Psoas muscle (tissue), 8 donors: ENCODE measurements at places on chromosomes 1 and 21.

GRCh38 chr1:61343734-61344420 is 261.5 kb downstream of the NFIA start:
- H3K4me1 ChIP-seq: peaks cover 20% of the 10 kb centered on the region
- no peak overlapping the region for H3K4me3 ChIP-seq
- no peaks in the 10 kb centered on the region for H3K27me3 ChIP-seq
- no peaks in the 10 kb centered on the region for H3K36me3 ChIP-seq

DNA sequence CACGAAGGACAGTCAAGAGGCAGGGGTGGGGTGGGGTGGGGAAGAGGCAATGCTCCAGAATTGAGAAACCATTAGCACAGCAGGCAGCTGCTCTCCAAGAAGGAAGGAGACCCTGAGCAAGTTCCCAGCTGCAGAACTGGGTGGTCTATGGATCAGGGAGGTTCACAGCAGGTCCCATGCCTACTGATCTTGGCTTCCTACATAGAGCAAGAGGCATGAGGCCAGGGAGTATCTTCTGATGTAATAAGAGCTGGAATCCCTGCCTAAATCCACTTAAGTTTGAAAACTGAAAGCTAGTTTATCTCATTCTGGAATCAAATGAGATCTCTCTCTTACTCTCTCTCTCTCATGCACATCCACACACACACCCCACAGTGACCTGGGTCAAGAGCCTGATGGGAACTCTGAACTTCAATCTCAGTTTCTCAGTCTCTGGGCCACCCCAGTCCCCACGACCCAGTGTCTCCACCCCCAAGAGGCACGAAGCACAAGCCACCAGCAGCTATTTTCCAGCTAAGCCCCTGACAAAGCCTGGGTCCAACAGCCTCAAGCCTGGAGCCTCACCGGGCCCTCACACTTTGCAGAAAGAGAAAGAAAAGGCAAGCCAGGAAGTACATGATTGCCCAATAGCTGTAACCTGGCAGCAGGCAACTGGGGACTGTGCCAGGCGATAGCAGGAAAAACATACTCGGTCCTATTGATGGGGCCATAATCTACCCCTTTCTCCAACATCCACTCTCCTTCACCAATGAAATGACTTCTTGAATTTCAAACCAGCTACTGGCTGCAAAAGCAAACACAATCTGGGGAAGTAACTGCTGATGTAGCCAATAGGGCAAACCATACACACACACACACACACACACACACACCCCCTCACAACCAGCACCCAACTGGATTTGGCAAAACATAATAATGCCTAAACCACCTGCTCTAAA is 2.2 kb downstream of the NUAK2 start:
- H3K4me3 ChIP-seq: peak overlapping the region; percentile 85
- H3K27me3 ChIP-seq: no peaks in the 10 kb centered on the region
- peak; percentile 72 for DNase-seq
- H3K36me3 ChIP-seq: no peaks in the 10 kb centered on the region
- H3K27ac ChIP-seq: peak overlapping the region; percentile 33
- peaks cover 48% of the 10 kb centered on the region for H3K4me1 ChIP-seq

DNA sequence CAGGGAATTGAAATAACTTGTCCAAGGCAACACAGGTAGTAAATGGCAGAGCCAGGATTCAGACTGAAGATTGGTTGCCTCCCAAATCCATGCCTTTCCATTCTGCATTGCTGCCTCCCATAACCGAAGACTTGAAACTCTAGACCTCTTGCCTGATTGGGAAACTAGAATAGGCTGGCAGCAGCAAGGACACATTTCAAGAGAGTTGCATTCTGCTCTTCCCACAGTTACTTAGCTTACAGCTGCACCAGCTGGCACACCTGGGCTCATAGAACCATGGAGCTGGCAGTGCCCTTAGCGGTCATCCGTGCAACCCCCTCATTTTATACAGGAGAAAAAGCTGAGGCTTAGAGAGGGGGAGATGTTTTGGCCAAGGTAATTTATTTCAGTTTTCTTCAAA is 8.0 kb downstream of the TRNAU1AP start:
- no peak overlapping the region for H3K27ac ChIP-seq
- no peak overlapping the region for H3K4me3 ChIP-seq
- no peak for DNase-seq

- no peaks in the 10 kb centered on the region for H3K27me3 ChIP-seq
- H3K4me3 ChIP-seq: no peak overlapping the region
- no peaks in the 10 kb centered on the region for H3K36me3 ChIP-seq
- DNase-seq: no peak
- no peaks in the 10 kb centered on the region for H3K4me1 ChIP-seq
Measured at GRCh38 chr1:112429749-112430148, 33.7 kb downstream of the CTTNBP2NL start.

DNA sequence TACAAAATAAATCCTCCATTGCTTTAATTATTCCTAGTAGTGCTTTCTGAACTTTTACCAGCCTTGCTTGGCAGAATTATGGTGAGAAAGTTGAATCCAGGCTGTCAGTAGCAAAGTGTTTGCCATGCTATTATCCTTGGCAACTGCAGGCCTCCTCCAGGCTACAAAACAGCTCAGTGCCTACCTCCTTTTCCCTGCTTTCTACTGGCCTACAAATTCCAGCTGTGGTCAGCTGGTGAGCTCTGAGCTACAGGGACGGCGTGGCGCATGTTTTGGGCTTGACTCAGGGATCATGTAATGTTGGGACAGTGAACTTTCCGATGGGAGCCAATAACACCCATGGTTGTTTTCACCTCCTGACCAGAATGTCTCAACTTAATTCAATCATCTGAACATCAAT is 456.1 kb upstream of the ADAMTS5 start:
- H3K4me1 ChIP-seq: peaks cover 4% of the 10 kb centered on the region
- no peak overlapping the region for H3K27ac ChIP-seq
- DNase-seq: peak; percentile 69
- no peak overlapping the region for H3K4me3 ChIP-seq
- H3K27me3 ChIP-seq: no peaks in the 10 kb centered on the region
- no peaks in the 10 kb centered on the region for H3K36me3 ChIP-seq

- no peak overlapping the region for H3K4me3 ChIP-seq
- H3K27me3 ChIP-seq: no peaks in the 10 kb centered on the region
- H3K4me1 ChIP-seq: no peaks in the 10 kb centered on the region
Measured at GRCh38 chr1:205588636-205589035, 43.2 kb downstream of the ELK4 start.

DNA sequence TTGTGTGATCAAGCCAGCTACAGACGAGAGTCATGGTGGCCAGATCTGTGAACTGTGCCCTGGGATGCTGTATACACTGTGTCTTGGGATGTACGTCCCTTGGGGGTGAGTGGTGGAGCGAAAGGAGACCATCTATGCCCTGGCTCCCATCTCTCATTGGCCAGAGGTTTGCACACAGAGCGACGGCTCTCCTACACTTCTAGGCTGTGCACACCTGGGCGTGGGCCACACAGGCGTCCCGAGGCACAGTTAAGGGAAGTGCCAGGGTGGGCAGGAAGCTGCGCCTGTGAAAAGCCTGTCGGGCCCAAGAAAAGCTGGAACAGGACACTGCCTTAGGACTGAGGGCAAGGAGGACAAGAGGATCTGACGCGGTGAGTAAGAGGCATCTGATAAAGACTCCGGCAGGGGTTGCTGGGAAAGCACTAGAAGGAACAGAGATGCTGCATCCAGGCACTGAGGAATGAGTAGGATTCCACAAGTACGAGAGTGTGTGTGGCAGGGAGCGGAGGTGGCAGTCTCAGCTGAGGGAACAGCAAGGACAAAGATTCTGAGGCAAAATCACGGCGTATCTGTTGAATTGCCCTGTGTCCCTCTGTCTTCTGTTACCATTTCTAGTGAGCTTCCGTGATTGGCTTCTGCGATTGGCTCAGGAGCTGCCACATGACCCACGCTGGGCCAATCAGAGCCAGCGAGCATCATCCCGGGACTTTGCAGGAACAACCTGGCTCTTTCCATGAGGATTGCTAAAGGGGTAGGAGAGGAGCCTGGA is 67.9 kb upstream of the ZBTB40 start:
- no peaks in the 10 kb centered on the region for H3K4me1 ChIP-seq
- DNase-seq: no peak
- no peak overlapping the region for H3K4me3 ChIP-seq
- no peaks in the 10 kb centered on the region for H3K36me3 ChIP-seq

DNA sequence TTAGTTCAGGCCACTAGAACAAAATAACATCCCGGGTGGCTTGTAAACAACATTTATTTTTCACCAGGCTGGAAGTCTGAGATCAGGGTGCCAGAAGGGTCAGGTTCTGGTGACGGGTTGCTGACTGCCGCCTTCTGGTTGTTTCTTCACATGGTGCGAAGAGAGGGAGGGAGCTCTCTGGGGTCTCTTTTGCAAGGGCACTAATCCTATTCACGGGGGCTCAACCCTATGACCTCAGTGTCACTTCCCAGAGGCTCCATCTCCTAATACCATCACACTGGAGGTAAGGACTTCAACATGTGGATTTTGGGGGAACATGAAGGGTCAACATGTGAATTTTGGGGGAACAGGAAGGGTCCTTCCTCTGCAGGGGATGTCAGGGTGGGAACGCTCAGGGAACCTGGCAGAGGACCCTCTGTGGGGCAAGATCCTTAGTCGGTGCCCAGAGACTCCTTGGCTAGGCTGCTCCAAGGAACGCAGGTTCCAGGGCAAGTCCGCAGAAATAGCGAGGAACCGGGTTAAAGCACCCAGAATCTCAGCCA is 8.7 kb upstream of the C2CD2 start:
- peaks cover 13% of the 10 kb centered on the region for H3K4me1 ChIP-seq
- no peak overlapping the region for H3K27ac ChIP-seq
- no peaks in the 10 kb centered on the region for H3K36me3 ChIP-seq
- DNase-seq: no peak
- peaks cover 16% of the 10 kb centered on the region for H3K27me3 ChIP-seq

GRCh38 chr1:15355968-15356625 is 53.6 kb upstream of the EFHD2 start:
- H3K27ac ChIP-seq: no peak overlapping the region
- H3K4me1 ChIP-seq: no peaks in the 10 kb centered on the region
- no peak overlapping the region for H3K4me3 ChIP-seq
- no peak for DNase-seq

- H3K36me3 ChIP-seq: peaks cover 7% of the 10 kb centered on the region
- peaks cover 19% of the 10 kb centered on the region for H3K4me1 ChIP-seq
- H3K4me3 ChIP-seq: no peak overlapping the region
- H3K27ac ChIP-seq: no peak overlapping the region
- no peak for DNase-seq
Measured at GRCh38 chr1:43930949-43931275, 2.7 kb upstream of the ARTN start.

- no peaks in the 10 kb centered on the region for H3K36me3 ChIP-seq
- H3K4me3 ChIP-seq: no peak overlapping the region
- no peak overlapping the region for H3K27ac ChIP-seq
- H3K27me3 ChIP-seq: no peaks in the 10 kb centered on the region
- no peak for DNase-seq
- no peaks in the 10 kb centered on the region for H3K4me1 ChIP-seq
Measured at GRCh38 chr1:151475175-151475574, 15.9 kb upstream of the POGZ start.

DNA sequence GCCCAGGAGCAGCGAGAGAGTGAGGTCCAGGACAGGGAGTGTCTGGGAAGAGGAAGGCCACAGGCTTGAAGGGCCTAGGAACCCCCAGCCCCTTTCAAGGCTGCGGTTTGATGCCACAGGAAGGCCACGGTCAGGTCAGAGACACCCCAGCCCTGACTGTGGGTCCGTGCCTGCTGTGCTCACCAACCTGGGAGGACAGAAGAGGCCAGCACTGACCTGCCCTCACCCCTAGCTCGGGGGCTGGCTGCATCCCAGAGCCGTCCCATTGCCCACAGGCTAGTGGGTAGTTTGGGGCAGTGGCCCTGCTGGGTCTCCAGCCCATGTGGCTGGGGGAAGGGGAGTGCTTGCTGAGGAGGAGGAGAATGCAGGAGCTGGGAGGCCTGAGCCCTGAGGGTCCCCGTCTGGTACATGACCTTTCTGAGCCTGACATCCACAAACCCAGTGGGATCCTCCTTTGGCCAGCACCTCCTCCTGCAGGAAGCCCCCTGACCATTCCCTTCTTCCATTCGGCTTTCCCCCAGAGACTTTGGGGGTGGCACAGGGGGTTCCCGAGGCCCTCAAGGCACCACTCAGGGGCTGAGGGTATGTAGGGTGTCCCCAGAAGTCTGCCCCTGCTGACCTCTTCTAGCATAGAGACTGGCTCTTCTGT is 54.3 kb downstream of the WNT9A start:
- H3K4me3 ChIP-seq: no peak overlapping the region
- no peak overlapping the region for H3K27ac ChIP-seq
- H3K4me1 ChIP-seq: no peaks in the 10 kb centered on the region
- H3K27me3 ChIP-seq: no peaks in the 10 kb centered on the region
- H3K36me3 ChIP-seq: no peaks in the 10 kb centered on the region

GRCh38 chr1:50929376-50929958 is 30.6 kb downstream of the FAF1 start:
- no peak overlapping the region for H3K27ac ChIP-seq
- no peaks in the 10 kb centered on the region for H3K4me1 ChIP-seq
- no peak overlapping the region for H3K4me3 ChIP-seq
- H3K27me3 ChIP-seq: no peaks in the 10 kb centered on the region
- DNase-seq: no peak
- no peaks in the 10 kb centered on the region for H3K36me3 ChIP-seq

DNA sequence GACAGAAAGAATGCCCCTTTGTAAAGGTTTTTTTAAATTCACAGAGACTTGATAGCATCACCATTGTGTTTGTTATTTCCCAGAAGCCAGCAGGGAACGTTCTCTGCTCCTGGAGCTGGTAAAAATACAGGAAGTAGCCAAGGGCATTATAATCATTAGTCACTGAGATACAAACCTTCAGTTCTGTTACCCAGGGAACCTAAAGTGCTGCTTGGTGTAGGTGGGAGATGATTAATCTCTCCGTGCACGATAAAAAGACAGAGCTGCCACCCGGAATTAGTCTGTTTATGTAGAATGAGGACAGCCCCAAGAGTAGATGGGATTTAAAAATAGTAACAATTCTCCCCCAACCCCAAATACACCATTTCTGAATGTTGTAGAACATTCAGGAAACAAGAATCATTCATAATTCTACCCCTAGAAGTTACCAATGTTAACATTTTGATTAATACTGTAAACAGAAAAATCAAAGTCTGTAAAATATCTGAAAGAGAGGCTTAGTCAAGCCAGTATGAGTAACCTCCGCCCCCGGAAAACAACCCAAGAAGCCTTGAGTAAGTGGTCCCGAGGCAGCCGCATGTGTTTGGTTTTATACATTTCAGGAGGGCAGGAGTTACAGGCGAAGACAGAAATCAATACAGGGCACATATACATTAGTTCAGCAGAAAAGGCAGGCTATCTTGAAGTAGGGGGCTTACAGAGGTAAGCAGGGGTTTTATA is 45.3 kb upstream of the CTBS start:
- no peaks in the 10 kb centered on the region for H3K27me3 ChIP-seq
- DNase-seq: no peak
- no peaks in the 10 kb centered on the region for H3K36me3 ChIP-seq
- H3K4me3 ChIP-seq: no peak overlapping the region

- H3K4me3 ChIP-seq: no peak within 1 kb of the TSS
- no peaks in the 10 kb centered on the region for H3K36me3 ChIP-seq
- DNase-seq: no peak
- no peaks in the 10 kb centered on the region for H3K27me3 ChIP-seq
- no peak within 1 kb of the TSS for H3K27ac ChIP-seq
Measured at GRCh38 chr1:22972760-22973159, at the start of gene LACTBL1. Gene LACTBL1 (minus strand): TSS chr1:22972866. CDS start chr1:22972316, 550 bp downstream.

- H3K4me1 ChIP-seq: peaks cover 19% of the 10 kb centered on the region
- no peaks in the 10 kb centered on the region for H3K27me3 ChIP-seq
- no peak for DNase-seq
- H3K4me3 ChIP-seq: peak overlapping the region; percentile 13
Measured at GRCh38 chr1:214318356-214318755, 37.4 kb downstream of the SMYD2 start.
